Lower lobe of right lung (tissue), 2 donors: ENCODE measurements at places on chromosomes 3 and 15. TPM values are rescaled to one million over a fixed set of nuclear protein-coding genes. Genes with fewer than 3 reads are reported as not detected.
A peak's percentile ranks its signal among the peaks of the same experiment; 100 is the strongest.

The IGSF10 gene
- total RNA-seq: 30.9 TPM

The THSD4 gene
- total RNA-seq: 18.2 TPM

The TNNC1 gene
- 44.0 TPM for total RNA-seq

The C3orf85 gene
- total RNA-seq: not detected

The CCR8 gene
- total RNA-seq: not detected

The CP gene
- total RNA-seq: 48.9 TPM

The MAGI1 gene
- 35.5 TPM for total RNA-seq

The DNASE1L3 gene
- total RNA-seq: 12.0 TPM

The PLA2G4B gene
- 13.8 TPM for total RNA-seq

The SNTN gene
- 12.8 TPM for total RNA-seq

The BCL6 gene
- 123 TPM for total RNA-seq

The CCDC12 gene
- 42.9 TPM for total RNA-seq

The ITIH1 gene
- total RNA-seq: not detected

The SLC38A3 gene
- total RNA-seq: not detected

The SST gene
- total RNA-seq: not detected

The PAQR9 gene
- not detected for total RNA-seq

The PDHB gene
- total RNA-seq: 47.7 TPM

The ERC2 gene
- 1.5 TPM for total RNA-seq

The SPRED1 gene
- 57.7 TPM for total RNA-seq

The CELSR3 gene
- 1.0 TPM for total RNA-seq

DNA sequence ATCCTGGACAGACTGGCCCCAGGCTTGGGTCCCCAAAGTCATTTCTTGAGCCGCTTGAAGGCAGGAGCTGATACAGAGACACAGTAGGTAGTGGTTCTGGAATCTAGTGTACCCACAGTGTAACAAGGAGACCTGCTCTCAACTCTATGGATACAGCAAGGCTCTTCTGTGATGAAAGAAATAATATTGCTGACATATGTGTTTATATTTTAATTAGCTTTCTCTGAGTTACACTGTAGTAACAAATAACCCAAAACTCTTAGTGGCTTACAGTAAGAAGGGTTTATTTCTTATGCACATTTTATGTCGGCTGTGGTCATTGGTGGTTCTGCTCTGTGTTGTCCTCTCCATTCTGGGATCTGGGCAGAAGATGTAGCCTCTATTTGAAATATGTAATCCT is 45.5 kb downstream of the CHST14 start:
- H3K4me1 ChIP-seq: peaks cover 8% of the 10 kb centered on the region
- H3K4me3 ChIP-seq: no peak overlapping the region
- H3K36me3 ChIP-seq: no peaks in the 10 kb centered on the region
- no peak for DNase-seq

GRCh38 chr15:39640665-39641064 is 59.8 kb downstream of the THBS1 start:
- no peaks in the 10 kb centered on the region for H3K27me3 ChIP-seq
- H3K4me1 ChIP-seq: no peaks in the 10 kb centered on the region
- H3K4me3 ChIP-seq: no peak overlapping the region
- H3K36me3 ChIP-seq: no peaks in the 10 kb centered on the region

- H3K4me3 ChIP-seq: no peak overlapping the region
- no peaks in the 10 kb centered on the region for H3K36me3 ChIP-seq
- H3K4me1 ChIP-seq: no peaks in the 10 kb centered on the region
- no peaks in the 10 kb centered on the region for H3K27me3 ChIP-seq
Measured at GRCh38 chr3:178417736-178418135, 118.5 kb upstream of the KCNMB2 start.

- no peak overlapping the region for H3K4me3 ChIP-seq
- H3K27ac ChIP-seq: no peak overlapping the region
- H3K4me1 ChIP-seq: no peaks in the 10 kb centered on the region
- no peaks in the 10 kb centered on the region for H3K36me3 ChIP-seq
- no peak for DNase-seq
- no peaks in the 10 kb centered on the region for H3K27me3 ChIP-seq
Measured at GRCh38 chr3:36192901-36193300, 187.4 kb upstream of the STAC start.

- no peak overlapping the region for H3K27ac ChIP-seq
- no peak overlapping the region for H3K4me3 ChIP-seq
- H3K36me3 ChIP-seq: no peaks in the 10 kb centered on the region
- no peak for DNase-seq
- no peaks in the 10 kb centered on the region for H3K27me3 ChIP-seq
- peaks cover 23% of the 10 kb centered on the region for H3K4me1 ChIP-seq
Measured at GRCh38 chr3:12367346-12367745, 78.5 kb downstream of the PPARG start.

DNA sequence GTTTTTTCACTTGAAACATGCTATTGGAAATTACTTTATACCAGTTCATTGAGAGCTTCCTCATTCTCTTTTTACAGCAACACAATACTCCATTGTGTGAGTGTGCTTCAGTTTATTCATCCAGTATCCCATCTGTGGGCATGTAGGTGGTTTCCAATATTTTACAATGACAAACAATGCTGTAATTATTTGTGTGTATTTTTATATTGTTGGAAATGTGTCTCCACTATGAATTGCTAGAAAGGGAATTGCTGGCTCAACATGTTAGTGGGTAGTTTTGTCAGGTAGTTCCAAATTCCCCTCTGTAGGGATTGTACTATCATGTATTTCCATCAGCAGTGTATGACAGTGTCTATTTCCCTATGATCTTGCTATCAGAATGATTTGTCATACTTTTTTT is 65.8 kb upstream of the MAGI1 start:
- H3K4me1 ChIP-seq: no peaks in the 10 kb centered on the region
- H3K4me3 ChIP-seq: no peak overlapping the region
- no peak for DNase-seq
- H3K36me3 ChIP-seq: no peaks in the 10 kb centered on the region

DNA sequence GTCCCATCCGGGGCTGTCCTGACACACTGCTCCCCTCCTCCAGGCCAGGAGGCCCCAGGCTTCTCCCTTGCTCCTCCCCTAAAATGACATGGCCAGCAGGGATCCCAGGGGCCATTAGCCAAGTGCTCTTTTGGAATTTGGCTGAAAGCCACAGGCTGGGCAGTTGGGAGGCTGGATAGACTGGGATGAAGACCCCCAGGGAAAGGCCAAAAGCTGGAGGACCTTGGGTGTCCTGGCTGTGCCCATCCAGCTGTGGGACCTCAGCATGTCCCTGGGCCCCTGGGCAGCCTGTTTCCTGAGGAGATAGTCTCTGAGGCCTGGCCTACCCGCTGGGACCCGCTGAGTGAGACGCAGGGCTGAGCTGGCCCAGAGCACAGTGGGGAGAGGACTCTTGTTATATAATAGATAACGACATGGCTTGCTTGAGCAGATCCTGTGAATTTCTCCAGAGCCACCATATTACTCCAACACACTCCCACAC is 5.7 kb upstream of the PDE8A start:
- H3K4me1 ChIP-seq: peaks cover 8% of the 10 kb centered on the region
- no peak for DNase-seq
- no peaks in the 10 kb centered on the region for H3K36me3 ChIP-seq

GRCh38 chr15:56608140-56608778 is 125.0 kb downstream of the ZNF280D start:
- H3K4me1 ChIP-seq: no peaks in the 10 kb centered on the region
- no peak for DNase-seq
- no peaks in the 10 kb centered on the region for H3K36me3 ChIP-seq
- H3K27me3 ChIP-seq: no peaks in the 10 kb centered on the region
- no peak overlapping the region for H3K27ac ChIP-seq
- no peak overlapping the region for H3K4me3 ChIP-seq

DNA sequence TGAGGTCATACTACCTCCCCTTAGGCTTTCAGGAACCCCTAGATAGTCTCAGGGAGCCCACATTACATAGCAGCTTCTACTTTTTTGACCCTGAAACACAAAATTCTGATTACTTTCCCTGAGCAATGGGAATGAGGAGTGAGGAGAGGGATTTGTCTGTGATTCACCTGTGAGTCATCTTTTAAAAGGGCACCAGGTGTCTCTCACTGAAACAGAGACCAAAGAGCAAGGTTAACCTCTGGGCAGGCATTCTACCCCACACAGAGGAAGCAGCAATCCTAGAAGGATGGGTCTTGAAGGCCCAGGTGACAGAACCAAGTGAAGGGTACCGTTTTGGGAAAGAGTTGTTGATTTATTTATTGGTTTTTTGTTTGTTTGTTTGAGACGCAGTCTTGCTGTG is 31.1 kb upstream of the UBE2E2 start:
- no peaks in the 10 kb centered on the region for H3K27me3 ChIP-seq
- no peak overlapping the region for H3K27ac ChIP-seq
- DNase-seq: no peak
- H3K4me3 ChIP-seq: no peak overlapping the region

GRCh38 chr3:184465883-184466412 is 86.1 kb downstream of the CHRD start:
- H3K27ac ChIP-seq: no peak overlapping the region
- no peaks in the 10 kb centered on the region for H3K36me3 ChIP-seq
- DNase-seq: no peak
- H3K27me3 ChIP-seq: peaks cover 10% of the 10 kb centered on the region

GRCh38 chr3:197001972-197002700 is 27.5 kb downstream of the MELTF start:
- no peaks in the 10 kb centered on the region for H3K36me3 ChIP-seq
- no peaks in the 10 kb centered on the region for H3K27me3 ChIP-seq
- no peak for DNase-seq
- peak overlapping the region; percentile 79 for H3K27ac ChIP-seq

GRCh38 chr3:72523429-72524151 is 324.7 kb downstream of the SHQ1 start:
- no peak overlapping the region for H3K4me3 ChIP-seq
- DNase-seq: peak; percentile 62
- H3K36me3 ChIP-seq: no peaks in the 10 kb centered on the region
- peak overlapping the region; percentile 46 for H3K27ac ChIP-seq
- peaks cover 20% of the 10 kb centered on the region for H3K4me1 ChIP-seq
- no peaks in the 10 kb centered on the region for H3K27me3 ChIP-seq

DNA sequence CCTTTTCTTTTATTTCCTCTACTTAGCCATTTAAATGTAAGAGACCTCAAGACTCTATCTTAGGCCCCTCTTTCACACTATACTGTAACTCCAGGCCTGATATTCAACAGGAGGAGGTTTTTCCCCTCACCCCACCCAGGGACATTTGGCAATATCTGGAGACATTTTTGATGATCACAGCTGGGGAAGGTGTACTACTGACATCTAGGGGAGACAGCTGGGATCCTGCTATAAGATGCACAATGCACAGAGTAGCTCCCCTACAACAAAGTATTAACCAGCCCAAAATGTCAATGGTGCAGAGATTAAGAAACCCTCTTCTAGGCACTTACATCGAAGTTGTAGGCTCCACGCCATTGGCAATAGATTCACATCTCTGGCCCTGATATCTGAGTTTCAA is 517.5 kb upstream of the UBE2E2 start:
- H3K27me3 ChIP-seq: no peaks in the 10 kb centered on the region
- no peak overlapping the region for H3K27ac ChIP-seq
- DNase-seq: no peak
- no peaks in the 10 kb centered on the region for H3K4me1 ChIP-seq
- H3K4me3 ChIP-seq: no peak overlapping the region

DNA sequence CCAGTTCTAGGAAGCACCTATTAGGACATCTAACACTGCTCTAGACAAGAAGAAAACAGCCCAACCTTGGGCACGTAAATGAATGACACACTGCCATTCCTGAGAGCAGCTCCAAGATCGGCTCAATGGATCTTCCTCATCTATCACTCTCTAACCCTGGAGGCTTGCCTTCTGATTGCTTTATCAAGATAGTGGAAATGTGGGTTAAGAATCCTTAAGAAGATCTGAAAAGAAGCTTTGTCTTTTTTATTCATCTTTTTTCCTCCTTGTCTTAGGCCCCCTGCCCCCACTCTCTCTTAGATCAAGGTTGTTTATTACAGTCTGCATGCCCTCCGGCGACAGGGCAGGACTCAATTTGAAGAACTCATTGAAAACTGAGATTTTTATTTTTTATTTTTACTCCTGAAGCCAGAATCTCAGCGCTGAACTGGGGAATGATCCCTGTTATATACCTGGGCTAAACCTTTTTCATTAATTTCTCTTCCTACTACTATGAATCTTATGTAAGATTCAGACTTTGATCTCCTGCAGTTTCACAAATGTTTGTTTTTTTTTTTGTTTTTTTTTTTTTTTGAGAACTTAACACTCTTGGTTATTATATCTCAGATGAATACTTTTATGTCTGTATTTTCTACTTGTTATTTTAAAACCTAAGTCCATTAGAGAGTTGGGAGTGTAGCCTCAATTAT is 219.5 kb downstream of the SV2B start:
- no peak overlapping the region for H3K27ac ChIP-seq
- H3K4me1 ChIP-seq: no peaks in the 10 kb centered on the region

- no peak for DNase-seq
- H3K27me3 ChIP-seq: no peaks in the 10 kb centered on the region
- H3K36me3 ChIP-seq: no peaks in the 10 kb centered on the region
- H3K4me3 ChIP-seq: no peak overlapping the region
- H3K27ac ChIP-seq: no peak overlapping the region
- H3K4me1 ChIP-seq: peaks cover 6% of the 10 kb centered on the region
Measured at GRCh38 chr3:113953677-113954076, 5.9 kb downstream of the ZDHHC23 start.

GRCh38 chr3:194178669-194179068 is 42.7 kb downstream of the HES1 start:
- no peak overlapping the region for H3K27ac ChIP-seq
- H3K4me3 ChIP-seq: no peak overlapping the region
- no peaks in the 10 kb centered on the region for H3K27me3 ChIP-seq
- peaks cover 17% of the 10 kb centered on the region for H3K4me1 ChIP-seq

- H3K27ac ChIP-seq: peak overlapping the region; percentile 93
- no peak for DNase-seq
- no peaks in the 10 kb centered on the region for H3K27me3 ChIP-seq
- peaks cover 74% of the 10 kb centered on the region for H3K4me1 ChIP-seq
- no peak overlapping the region for H3K4me3 ChIP-seq
Measured at GRCh38 chr15:42493679-42494078, 1.8 kb upstream of the SNAP23 start.

DNA sequence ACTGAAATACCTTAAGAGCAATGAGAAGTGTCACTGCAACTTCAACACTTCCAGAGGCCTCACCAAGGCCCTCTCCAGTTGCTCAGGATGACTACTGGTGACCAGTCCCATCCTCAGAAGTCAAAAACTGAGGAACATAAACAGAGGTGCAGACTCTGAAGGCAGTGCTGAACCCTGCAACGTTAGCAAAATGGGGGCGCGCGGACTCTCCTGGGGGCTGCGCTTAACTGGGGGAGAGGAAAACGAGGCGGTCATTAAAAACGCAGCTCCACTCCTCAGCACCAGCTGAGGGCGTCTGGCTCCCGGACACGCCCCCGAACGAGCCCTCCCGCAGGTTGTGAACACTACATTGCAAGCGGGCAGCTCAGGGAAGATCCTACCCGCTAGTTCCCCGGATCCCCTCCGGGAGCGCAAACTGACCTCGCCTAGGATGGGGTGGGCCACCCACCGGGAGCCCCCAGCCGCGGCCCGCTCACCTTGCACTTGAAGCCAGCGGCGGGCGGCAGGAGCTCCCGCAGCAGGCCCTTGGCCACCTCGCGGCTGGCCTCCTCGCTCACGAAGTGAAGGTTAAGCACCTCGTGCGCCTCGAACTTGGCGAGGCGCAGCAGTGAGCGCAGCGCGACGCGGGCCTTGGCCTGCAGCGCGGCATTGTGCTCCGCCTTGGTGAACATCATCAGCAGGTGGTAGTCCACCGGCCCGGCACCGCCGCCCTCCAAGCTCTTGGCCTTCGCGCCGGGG is 711 bp downstream of the XXYLT1 start:
- DNase-seq: no peak
- peaks cover 22% of the 10 kb centered on the region for H3K4me1 ChIP-seq
- peak overlapping the region; percentile 75 for H3K4me3 ChIP-seq
- H3K27ac ChIP-seq: peak overlapping the region; percentile 88
- no peaks in the 10 kb centered on the region for H3K27me3 ChIP-seq

GRCh38 chr15:51558411-51558810 is 64.2 kb downstream of the DMXL2 start:
- H3K4me1 ChIP-seq: no peaks in the 10 kb centered on the region
- no peak overlapping the region for H3K27ac ChIP-seq
- no peaks in the 10 kb centered on the region for H3K27me3 ChIP-seq
- H3K36me3 ChIP-seq: no peaks in the 10 kb centered on the region
- no peak overlapping the region for H3K4me3 ChIP-seq
- DNase-seq: no peak
